Omental fat pad (tissue), 4 donors: ENCODE measurements at places on chromosomes 3 and 15.

DNA sequence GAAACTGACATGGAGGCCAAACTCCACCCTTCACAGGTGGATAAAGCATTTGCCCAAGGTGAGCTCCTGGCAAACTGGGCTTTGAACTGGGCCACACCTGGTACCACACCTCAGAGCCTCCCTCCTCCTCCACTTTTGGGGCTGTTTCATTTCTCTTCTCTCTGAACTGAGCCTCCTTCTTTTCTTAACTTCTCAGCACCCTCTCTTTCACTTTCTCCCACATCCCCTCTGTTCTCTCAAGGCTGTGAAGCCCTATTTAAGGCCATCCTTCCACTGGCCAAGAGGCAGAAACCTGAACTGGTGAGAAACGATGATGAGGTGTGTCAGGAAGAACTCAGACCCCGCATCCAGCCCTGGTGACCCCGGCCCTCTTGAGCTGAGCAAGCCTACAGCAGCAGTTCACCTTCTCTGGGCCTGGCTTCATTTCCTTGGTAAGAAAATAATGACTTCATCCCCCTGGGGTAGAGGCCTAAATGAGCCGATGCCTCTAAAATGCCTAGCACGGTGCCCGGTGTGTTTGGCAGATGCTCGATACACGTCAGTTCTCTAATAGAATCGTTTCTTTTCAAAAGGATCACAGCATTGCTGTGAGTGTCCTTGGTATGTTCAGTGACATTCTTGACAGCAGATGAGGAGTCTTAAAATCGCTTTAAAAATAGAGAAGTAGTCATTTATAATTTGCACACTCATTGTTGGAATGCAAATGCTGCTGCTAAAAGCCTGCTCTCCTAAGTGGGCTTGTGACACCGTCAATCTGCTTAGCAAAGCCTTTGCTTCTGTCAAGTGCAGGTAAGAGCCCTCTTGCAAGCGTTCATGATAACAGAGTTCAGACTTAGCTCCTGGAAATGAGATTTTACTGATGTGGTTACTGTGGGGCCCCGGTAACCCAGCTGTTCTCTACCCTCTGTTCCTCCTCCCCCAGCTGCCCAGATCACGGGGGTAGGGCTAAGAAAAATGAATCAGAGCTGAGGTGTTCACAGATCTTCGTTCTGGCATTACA is 97.7 kb upstream of the ATP2B2 start:
- DNase-seq, result no peak

DNA sequence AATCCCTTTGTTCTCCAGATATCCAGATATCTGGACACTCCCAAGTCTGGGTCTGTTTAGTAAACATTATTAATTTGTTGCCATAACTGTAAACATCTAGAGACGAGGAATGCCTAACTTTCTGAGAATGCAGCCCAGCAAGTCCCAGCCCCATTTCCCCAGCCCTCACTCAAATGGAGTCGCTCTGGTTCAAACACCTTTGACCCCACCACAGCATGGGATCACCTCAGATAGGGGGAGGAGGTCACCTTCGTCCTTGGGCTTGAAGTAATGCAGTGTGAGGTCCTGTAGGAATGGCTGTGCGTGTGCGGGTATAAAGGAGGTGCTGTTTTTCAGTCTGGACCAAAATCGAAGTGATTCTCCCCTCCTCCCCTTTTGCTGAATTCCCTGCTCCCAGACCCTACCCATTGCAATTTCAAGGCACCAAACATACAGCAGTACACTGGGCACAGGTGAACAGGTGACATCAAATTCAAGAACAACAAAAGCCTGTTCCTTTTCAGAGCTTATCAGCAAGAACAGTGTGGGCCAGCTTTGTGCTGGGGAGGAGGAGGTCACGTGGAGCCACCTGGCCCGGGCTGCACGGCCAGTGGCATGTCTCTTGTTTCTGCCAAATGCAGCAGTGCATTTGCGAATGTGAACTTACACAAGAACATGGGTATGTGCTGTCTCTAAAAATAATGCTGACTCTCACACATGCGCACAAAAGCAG is 57.5 kb upstream of the TRPM1 start:
- DNase-seq, result no peak

DNA sequence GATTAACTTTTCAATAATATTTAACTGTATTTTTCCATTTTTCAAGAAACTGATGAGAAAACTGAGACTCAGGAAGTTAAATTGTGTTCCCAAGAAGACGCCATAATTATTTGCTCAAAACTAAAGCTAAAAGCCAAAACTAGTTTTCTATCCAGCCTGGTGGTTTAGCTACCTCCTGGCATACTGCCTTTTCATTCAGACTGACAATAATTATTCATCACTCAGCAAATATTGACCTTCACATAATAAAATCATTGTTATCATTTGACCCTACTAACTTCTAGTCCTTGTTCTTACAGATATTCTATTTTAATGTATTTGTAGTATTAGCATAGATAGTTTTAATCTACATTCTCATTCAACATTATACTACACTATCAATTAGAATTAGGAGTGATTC is 210.6 kb upstream of the GADL1 start:
- DNase-seq, result no peak

DNA sequence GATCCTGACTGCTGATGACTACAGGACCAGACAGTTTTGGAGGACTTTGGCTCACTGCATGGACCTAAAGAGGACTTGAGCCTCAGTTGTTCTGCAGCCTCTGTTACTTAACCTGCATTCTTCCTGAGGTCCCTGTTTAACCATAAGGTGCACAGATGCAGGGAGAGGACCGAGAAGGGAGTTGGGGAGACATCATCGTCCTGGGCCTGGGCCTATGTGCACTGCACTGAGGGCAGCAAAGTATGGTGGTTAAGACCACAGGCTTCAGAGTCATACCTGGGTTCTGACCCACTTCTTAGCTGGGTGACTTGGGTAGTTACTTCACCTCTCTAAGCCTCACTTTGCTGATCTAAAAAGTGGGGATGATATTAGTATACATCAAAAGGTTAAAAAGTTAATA is 21.9 kb downstream of the KY start:
- no peak for DNase-seq

- DNase-seq, result no peak
Observed at GRCh38 chr3:50502584-50503423, 630 bp downstream of the CACNA2D2 start.

GRCh38 chr3:127226946-127227842 is 34.3 kb downstream of the PRR23E start:
- no peak for DNase-seq

DNA sequence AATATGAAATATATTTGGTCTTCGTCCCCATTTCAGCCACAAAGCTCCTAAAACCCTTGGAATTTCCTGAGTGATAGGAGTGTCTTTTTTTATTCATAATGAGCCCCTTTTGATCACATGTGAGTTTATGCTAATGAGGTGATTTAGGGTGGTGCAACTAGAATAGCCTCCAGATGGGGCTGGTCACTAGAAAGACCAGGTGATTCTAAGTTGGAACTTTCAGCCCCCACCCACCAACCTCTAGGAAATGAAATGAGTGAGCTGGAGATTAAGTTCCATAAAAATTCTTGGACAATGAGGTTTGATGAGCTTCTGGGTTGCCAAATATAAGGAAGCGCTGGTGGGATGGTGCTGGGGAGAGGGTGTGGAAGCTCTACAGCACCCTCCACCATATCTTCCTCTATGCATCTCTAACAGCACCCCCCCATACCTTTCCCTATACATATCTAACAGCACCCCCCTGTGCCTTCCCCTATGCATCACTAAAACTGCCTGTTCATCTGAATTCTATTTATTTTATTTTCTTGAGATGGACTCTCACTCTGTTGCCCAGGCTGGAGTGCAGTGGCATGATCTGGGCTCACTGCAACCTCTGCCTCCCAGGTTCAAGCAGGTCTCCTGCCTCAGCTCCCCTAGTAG is 2.1 kb upstream of the SMCO1 start:
- DNase-seq, result no peak

GRCh38 chr3:46087871-46088270 is 60.6 kb upstream of the XCR1 start:
- DNase-seq, result no peak

DNA sequence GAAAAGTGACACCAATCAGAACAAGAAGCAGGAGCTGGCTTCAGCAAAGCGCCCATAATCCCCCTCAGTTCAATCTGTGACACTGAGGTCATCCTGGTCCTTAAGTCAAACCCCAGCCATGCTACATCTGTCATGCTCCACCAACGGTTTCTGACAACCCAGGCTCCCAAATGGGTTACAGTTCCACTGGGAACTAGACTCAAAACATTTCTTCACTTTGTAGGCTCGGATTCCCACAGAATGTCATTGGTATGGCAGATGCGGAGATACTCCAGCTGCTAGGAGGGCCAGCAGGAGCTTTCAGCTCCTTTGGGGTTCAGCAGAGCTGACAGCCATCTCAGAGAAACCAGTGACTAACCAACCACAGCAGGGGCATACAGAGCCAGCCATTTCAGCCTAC is 48.9 kb downstream of the SUMF1 start:
- DNase-seq, result no peak

GRCh38 chr3:143637133-143637532 is 211.1 kb downstream of the SLC9A9 start:
- DNase-seq, result no peak

DNA sequence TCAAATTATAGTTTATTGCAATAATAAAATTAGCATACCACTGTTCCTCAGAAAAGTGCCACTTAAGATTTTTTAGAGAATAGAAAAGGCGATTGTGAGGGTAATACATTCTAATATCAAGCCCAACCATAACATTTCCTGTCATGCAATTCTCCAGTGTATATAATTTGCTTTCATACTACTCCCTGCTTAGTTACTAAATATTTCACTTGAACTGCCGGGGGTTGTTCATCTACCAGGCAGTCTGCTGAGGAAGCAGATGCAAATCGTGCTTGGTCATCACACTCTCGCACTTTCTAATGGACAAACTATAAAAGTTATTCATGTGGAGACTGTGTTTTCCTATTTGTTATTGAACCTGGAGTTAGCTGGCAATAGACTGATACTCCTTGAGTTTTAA is 645.6 kb upstream of the CBLB start:
- DNase-seq, result no peak

- no peak for DNase-seq
Observed at GRCh38 chr3:123780656-123781055, 103.5 kb downstream of the MYLK start.

DNA sequence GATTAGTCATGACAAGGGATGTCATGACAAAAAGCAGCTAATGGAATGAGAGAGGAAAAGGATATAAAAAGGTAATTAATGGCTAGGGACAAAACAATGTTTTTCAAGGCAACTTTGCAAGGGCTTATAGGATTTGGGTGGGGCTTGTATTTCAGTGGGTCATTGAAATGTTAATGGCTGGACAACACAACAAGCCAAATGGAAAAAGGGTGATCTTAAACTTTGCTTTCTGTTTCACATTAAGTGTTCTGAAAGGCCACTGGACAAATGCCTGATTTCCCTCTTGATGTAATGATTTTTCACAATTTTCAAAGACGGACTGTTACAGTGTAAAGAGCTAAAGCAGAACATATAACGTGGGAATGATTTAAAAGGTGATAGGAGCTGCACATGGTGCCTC is 345.0 kb downstream of the TUSC7 start:
- no peak for DNase-seq

GRCh38 chr3:38313263-38313662 is 31.2 kb downstream of the SLC22A14 start:
- no peak for DNase-seq

DNA sequence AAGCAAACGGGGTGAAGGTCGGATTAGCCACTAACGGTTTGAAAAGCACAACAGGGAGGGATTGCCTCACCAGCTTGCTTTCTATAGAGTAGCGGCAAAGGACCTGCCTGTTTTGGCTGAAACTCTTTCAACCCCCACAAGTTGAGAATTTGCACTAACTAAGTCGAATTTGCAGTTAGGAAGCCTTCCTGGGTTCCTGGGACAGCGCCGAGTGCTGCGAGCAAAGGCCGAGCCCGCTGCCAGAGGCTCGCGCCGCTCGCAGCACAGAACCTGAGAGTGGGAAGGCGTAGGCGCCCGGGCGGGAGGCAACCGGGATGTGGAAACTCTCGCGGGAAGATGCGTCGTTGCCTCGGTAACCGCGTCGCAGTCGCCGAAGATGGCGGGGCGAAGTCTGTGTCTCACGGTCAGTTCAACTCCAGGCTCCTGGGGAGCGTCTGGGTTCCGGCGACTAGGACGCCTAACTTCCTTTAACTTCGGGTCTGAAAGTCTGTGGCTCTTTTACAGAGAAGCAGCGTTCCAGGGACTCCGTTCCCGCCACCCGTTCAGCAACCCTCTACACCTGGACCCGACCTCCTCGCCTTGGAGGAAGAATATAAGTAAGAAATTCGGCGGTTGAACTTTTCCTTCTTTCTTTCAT is at the start of gene TEX9:
TEX9 (plus strand) TSS at position 352 of the 637 bp plus-strand sequence; CDS start at position 377, 25 bp downstream.
- peak; percentile 52 for DNase-seq

- DNase-seq, result no peak
Observed at GRCh38 chr15:58553365-58553918, 121.7 kb downstream of the LIPC start.

GRCh38 chr15:29736744-29737020 is 85.6 kb downstream of the TJP1 start:
- no peak for DNase-seq
